ENCODE measurements at places on chromosomes 5 and 9.

- DNase-seq, result no peak
Measured at GRCh38 chr5:59584858-59585846, 308.4 kb downstream of the PDE4D start.

DNA sequence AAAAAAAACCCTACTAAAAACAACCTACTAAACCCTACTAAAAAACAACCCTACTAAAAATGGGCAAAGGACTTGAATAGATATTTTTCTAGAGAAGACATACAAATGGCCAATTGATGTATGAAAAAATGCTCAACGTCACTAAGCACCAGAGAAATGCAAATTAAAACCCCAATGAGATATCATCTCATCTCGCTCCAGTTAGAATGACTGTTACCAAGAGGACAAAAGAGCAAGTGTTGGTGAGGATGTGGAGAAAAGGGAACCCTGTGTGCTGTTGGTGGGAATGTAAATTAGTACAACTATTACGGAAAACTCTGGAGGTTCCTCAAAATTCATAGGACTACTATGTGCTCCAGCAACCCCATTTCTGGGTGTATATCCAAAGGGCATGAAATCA, 10.8 kb downstream of the SDHA start:
- no peak for DNase-seq

DNA sequence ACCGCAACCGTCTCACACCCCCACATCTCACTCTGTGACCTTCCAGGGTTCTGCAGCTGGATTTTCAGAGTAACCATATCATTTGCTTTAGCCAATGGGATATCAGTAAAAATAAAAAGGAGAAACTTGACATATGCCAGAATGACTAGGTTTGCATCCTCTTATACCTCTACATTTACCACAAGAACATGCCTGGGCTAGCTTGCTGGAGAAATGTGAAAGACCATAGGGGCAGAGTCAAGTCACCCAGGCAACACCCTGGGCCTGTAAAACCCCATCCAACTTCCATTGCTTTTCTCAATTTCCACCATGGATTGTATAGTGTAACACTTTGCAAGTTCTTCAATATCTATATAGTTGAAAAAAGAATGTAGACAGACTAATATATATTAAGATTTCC, 731.1 kb downstream of the PTPRD start:
- DNase-seq, result no peak

- peak; percentile 100 for DNase-seq
Measured at GRCh38 chr5:37668524-37669047, 171.3 kb downstream of the GDNF start.

- peak; percentile 31 for DNase-seq
Measured at GRCh38 chr9:6106711-6107339, 91.4 kb upstream of the RANBP6 start.

- peak; percentile 97 for DNase-seq
Measured at GRCh38 chr5:143355710-143356109, 47.8 kb downstream of the NR3C1 start.
